ENCODE measurements at places on chromosomes 6 and 20.

DNA sequence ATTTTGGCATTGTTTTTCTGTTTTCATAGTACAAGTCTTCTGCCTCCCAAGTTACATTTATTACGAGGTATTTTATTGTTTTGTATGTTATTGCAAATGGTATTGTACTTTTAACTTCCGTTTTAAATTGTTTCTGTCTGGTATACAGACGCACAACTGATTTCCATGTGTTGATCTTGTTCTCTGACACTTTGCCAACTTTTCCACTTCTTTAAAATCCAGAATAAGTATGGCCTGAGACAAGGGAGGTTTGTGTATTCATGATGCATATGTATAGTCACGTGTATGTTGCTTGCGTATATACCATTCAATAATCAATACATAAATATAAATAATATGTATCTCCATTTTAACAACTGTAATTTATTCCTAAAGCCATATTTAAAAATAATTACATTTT lies 41.2 kb downstream of the THBS2 start:
- no peak for DNase-seq

DNA sequence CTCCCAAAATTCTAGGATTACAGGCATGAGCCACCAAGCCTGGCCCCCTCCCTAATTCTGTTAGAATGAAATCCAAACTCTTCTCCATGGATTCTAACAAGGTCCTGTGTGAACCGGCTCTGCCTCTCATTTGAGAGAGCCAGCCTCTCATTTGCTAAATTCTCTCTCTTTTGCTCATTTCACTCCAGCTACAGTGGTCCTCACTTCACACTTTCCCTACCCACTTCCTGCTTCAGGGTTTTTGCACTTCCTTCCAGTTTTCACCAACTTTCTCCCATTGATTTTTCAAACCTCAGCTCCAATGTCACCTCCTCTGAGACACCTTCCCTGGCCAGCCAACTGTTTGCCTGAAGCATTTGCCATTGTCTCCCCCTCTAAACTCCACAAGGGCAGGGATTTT lies 5.1 kb downstream of the COX4I2 start:
- DNase-seq: no peak

DNA sequence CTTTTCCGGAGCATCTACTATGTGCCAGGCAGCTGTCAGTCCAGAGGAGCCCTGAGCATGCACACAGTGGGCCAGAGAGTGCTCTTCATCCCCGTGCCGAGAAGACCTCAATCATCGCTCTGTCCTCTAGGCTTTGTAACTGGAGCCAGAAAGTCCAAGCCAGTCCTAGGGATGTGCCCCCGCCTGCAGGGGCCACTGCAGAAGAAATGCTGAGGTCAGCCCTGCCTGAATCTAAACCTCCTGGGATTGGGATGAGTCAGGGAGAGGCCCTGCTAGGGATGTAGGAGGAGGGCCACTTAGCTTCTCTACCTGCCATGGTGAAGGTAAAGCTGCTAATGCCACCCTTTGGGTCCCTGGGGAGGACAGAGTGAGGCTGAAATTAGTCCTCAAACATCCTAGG lies 146.8 kb downstream of the CDC5L start:
- DNase-seq: no peak

DNA sequence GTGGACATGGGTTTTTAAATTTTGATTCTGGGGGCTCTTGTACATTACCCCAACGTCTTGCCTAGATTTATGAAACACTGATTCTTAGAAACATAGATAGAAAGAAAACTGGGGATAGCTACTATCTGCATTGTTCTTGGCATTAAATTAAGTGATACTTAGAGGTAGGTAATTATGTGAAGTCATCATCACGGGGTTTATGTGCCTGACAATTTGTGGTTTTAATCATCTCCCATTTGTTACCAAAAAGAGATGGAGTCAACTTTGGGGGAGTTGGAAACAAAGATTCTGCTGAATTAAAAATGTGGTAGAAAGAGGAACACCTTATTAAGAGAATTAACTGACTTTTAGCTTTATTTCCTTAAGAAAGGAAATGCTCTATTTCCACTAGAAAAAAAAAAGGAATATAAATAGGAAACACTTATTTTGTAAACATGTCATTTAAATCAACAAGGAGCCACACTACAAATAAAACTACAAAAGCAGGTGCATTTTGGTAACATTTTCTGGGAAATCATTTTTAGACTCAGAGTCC lies 5.6 kb downstream of the TNFAIP3 start:
- DNase-seq: no peak

- DNase-seq: no peak
Observed at GRCh38 chr6:145507239-145507638, 228.1 kb downstream of the EPM2A start.

- no peak for DNase-seq
Observed at GRCh38 chr20:37777988-37778659, 84.3 kb downstream of the CTNNBL1 start.

DNA sequence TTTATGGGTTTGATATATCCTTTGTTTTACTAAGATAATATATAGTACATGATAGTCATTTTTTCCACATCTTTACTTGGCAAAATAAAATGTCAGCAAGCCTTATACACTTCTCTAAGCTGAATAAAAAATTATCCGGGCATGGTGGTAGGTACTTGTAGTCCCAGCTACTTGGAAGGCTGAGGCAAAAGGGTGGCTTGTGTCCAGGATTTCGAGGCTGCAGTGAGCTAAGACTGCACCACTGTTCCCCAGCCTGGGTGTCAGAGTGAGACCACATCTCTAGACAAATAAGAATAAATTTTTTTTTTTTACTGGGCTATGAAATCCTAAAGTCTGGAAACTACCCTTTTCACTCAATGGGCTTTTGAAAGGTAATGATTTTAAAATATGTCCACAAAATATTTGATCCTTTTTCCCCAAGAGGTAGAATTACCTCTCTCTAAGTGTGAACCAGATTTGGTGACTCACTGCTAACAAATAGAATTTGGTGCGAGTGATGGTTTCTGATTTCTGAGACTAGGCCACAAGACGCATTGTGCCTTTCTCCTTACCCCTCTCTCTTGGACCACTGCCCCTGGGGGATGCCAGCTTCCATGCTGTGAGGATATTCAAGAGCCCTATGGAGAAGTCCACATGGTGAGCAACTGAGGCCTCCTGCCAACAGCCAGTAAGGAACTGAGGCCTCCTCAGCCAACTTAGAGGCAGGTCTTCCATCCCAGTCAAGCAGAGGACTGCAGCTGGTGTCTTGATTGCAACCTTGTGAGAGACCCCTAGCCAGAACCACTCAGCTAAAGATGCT lies 84.2 kb upstream of the ZNFX1 start:
- no peak for DNase-seq

DNA sequence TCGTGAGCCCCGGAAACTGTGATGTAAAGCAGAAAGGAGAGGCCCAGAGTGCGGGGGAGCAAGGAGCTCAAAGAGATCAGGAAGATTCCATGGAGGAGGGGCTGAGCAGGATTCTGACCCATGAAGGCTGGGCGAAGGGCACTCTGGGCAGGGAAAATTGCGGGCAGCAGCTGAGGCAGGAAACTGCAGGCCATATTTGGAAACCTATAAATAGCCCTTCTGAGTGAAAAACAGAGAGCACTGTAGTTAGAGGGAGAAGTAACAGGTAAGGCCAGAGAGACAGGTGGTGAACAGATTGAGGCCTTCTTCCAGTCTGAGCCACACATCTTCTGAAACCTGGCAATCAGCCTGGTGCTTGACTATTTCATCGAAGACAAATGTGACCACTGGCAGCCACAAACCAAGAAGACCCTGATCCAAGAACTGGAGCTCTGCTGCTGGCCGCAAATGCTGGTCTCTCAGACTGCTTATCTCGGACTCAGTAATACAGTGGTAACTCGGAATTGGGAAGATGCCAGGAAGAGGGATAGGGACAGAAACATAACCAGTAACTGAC lies 14.1 kb upstream of the BEND3 start:
- no peak for DNase-seq

DNA sequence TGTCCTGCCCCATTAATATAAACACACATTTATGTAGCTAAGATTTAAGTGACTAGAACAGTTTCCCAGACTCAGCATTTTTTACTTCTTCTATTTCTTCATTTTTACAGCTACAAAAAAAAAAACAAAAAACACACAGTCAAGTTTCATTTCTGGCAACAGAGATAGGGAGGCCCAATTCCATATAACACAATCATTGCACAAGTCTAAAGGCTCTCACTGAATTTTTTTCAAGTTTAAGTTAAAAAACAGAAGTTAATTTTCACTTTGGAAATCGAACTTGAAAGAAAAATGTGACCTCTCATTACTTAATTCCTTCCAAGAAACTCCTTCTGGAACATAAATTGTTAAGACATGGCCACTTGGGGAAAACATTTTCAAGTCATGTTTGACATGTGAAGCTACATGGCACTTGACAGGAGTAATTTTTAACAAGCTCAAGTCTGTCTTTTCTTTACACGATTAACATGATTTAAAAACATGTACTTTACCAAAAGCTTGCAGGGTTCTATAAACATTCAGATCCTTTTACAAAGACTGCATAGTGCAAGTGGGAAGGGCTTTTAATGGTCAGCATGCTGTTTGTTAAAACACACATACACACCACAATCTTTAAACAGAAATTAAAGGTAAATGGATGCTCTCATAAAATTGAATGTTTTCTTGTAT lies 100.1 kb upstream of the CCDC28A start:
- no peak for DNase-seq

- peak; percentile 57 for DNase-seq
Observed at GRCh38 chr6:16409531-16410441, 171.4 kb downstream of the GMPR start.

DNA sequence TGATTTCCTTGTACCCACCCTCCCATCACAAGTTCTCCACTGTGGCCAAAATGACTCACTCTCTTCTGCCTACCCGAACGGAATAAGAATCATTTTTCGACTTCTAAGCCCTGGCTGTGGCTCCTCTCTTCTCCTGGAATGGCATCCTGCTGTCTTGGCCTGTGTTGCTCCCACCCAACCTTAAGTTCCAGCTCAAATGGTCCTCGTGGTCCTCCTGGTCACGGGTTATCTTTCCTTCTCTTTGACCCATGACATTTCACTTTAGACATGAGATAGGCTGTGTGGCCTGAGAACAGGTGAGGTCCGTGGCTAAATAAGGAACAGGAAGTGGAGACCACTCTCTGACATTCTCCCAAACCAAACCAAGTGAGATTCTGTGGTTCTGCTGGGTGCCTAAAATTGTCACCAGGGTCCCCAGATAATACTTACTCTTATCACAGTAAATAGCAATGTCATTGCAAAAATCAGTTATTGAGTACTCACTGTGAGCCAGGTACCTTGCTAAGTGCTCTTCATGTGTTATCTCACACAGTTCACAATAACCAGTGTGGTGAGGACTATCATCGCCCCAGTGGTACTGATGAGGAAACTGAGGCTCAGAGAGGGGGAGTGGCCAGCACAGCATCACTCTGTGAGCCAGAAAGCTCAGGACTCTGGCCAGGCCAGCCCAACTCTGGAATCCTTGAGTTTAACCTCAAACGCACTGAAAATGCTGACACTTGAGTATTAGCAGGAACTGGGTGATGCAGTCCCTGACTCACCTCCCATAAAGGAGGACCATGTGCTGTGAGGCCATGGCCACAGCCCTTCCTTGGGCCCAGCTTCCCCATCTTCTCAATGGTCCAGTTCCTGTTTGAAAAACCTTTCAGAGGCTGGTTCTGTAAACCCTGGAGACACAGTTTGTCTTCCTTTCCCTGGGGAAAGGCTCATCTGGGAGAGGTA lies 74.8 kb upstream of the SIRPA start:
- peak; percentile 55 for DNase-seq

DNA sequence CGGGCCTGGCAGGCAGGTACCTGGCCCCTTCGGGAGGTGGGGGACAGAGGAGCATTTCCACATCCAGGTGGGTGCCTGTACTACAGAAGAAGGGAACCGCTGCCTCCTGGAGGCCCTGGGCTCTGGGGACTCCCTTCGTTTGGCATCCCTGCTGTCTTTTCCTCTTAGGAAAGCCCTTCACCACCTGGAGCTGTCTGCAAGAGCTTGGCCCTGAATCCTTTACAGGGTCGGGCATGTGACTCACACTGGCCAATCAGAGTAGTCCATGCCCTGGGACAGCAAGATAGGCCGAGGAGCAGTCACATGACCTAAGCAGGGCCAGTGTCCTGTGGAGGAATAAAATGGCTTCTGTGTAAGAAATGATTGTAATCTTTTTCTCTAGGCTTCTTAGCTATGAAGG lies 224.9 kb downstream of the ANKRD60 start:
- DNase-seq: no peak

GRCh38 chr6:33294086-33294823 lies 4.5 kb downstream of the RGL2 start:
- no peak for DNase-seq

DNA sequence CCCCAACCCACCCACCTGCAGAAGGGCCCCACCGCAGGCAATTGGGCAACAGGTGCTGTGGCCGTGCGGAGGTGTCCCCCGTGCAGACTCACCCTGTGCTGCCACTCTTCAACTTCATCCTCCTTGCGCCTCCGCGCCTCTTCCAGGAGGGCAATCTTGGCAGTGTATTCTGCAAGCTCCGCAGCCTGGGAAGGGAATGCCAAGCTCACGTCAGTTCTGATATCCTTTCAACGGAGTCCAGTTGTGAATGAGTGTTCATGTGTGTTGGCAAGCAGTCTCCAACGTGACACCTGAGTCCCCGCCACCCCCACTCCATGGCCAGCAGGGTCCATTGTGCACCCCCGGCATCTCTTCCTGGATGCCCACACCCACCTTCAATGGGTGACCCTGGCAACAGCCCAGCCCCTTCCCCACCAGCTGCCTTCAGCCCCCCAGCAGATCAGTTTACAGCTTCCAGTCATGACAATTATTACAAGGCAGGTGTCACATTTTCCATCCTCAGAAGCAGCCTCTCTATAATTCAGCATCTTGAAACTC lies 49.9 kb downstream of the EZR start:
- DNase-seq: peak; percentile 73

DNA sequence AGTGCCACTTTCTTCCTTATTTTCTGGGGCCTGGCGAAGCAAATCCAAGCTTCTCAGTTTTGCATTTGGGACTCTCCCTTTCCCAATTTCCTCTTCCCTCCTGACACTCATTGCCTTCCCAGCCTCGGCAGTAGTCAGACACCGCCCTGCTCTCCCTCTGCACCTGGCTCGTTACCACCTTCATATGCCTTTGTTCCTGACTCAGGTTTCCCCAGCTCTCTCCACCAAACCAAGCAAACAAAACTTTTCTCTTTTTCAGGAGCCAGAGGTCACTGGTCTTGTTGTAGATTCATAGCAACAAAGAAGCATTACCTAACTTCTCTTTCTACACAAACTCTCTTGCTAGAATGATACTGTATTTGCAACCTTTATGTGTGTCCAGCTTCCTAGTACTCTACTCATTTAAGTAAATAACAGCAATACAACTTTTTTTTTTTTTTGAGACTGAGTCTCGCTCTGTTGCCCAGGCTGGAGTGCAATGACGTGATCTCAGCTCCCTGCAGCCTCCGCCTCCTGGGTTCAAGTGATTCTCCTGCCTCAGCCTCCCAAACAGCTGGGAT lies 9.0 kb upstream of the ZC3H12D start:
- DNase-seq: no peak

DNA sequence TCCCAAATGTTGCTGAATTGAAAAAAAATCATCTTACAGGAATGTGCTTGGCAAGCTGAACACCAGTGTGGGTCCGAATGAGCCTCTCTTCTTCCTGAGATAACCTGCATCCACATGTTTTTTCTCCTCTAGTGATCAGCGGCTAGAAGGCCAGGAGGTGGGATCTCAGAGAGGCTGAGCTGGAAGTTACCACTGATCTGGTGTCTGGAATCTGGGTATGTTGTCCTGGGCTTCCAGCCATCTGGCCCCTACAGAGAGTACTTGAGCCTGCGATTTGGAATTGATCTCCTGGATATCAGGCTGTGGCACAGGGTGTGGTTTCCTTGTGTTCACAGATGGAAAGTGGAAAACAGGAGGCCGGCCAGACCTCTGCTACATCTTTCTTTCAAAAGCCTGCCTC lies 35.9 kb downstream of the SULF2 start:
- DNase-seq: peak; percentile 35
